ENCODE measurements at places on chromosomes 2 and 18. TPM values are rescaled to one million over a fixed set of nuclear protein-coding genes. Genes with fewer than 3 reads are reported as not detected.

DNA sequence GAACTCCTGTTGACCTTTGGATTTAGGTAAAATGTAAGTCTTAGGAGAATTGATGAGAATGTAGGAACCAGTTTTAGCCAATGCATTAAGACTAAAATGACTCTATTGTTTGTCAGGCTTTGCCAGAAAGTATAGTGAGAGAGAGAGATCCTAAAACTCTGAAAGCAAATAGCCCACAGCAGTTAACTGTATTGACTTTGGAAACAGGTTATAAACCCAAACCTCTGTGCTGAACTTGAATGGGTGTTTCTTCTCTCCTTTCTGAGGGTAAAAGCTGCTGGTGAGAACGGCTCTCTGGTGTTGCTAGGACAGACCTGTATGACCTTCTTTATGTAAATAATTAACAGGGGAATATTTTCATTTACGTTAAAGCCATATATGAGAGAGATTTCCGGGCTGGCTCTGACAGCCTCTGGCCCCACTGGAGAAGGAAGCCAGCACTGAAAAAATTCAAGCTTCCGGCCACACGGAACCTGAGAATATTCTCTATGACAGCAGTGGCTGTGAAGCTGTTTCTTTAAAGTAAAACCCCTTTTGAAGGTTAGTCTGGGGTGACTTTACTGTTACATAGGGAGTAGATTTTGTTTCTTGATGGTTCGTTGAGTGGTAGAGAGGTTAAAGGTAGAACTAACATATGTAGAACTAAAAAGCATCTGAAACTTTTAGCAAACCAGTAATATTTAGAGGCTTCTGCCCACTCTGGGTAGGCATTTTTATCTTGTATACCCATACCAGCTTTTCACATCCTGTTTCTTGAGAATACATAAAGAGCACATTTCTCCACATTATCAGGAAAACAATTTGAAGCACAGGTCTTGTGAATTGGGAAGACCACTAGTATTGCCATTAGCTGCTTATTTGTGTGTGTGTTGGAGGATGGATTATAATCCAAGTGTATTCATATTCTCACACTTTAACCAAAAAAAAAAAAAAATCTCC, 123.8 kb downstream of the SPTBN1 start:
- no peak for ATAC-seq

Gene FZD7
- total RNA-seq = 2.8 TPM

DNA sequence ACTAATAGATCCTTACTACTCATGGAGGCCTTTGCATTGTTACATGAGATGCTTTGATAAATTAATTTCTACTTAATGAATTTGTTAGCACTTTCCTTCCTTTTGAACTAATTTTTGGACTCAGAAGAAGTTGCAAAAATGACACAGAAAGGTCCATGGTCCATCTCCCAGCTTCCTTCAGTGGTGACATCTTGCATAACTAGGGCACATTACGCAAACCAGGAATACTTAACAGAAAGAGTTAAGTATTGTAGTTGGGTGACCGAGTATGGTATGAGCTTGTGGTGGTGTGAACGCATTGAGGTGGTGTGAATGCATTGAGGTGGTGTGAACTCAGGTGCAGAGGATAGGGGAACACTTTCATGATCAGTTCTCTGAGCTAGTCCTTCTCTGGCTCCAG, 151.1 kb upstream of the TWIST2 start:
- ATAC-seq = no peak

GRCh38 chr2:46806526-46806925, 109.1 kb downstream of the MCFD2 start:
- ATAC-seq = no peak

DNA sequence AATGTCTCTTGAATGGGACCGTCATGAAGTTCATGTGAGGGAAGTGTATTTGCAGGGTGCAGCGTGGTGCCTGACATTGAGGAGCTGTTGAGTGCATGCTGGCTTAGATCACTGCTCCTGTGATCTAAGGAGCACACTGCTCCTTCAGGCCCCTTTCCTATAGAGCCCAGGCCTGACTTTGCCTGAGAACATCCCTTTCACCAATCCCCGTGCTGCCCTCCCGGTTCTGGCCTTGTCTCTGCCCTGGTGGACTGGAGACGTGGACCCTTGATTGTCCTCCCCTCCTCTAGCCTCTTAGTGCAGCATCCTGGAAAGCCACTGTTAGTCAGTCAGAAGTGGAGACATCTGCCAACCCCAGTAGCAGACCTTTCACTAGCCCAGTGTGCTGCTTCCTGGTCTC, 323.6 kb upstream of the HS6ST1 start:
- ATAC-seq = no peak

- no peak for ATAC-seq
Measured at GRCh38 chr2:46009315-46009714, 287.9 kb upstream of the EPAS1 start.

GRCh38 chr2:128258218-128258617, 60.5 kb downstream of the HS6ST1 start:
- ATAC-seq = no peak

DNA sequence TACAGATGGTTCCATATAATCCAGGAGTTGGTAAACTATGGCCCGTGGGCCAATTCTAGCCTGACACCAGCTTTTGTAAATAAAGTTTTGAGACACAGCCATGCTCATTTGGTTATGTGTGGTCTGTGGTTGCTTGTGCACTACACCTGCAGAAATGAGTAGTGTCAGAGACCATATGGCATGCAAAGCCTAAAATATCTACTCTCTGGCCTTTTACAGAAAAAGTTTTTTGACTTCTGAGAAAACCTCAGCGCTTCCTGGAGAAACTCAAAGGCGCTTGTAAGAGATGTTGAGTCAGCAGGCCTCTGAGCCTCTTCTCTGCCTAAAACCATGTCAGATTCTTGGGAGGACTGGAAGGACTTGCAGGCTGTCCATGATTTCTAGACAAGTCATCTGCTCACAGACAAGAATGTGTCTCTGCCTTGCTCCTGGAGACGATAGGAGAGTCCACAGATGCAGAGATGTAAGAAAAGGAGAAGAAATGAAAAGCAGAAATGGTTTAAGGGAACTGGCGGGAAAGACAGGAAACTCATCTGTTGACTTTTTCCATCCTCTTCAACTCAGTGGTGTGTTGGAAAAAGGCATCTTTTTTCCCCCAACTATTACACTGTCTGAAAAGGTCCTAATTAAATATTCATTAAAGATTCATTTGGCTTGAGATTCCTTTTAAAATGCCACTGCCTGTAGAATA, 5.2 kb downstream of the TTC39C start:
- ATAC-seq = no peak

GRCh38 chr18:79275992-79276391, 119.7 kb upstream of the NFATC1 start:
- peak; percentile 33 for ATAC-seq

DNA sequence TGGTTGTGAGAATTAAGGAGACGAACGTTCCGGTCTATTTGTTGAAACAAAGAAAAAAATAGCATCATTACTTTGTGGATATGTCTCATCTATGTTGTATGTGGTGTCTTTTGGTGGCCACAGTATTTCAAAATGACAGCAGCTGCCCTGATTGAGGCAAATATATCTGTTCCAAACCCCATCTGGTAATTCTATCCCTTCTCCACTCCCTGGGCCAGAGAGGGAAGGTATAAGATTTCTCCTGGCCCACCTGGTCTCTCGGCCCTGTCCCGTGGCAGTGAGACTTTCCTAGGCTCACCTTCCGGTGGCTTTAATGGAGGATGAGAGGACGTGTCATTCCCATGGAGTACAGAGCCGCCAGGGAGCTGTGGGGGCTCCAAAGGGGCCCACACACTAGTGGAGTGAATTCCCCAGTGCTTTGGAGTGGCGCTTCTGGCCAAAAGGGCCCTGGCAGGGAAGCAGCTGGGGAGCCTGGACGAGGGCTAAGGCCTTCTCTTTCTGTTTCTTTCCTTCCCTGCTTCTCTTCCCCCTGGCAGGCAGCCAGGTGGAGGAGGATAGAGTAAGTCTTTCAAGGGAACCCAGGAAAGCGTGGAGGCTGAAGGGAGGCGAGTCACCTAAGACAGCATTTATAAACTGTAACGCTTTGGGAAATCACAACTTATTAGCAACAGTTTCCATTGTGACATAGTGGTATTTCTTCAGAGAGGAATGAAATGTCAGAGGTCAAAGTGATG, 5.6 kb downstream of the FOSL2 start:
- ATAC-seq = no peak

DNA sequence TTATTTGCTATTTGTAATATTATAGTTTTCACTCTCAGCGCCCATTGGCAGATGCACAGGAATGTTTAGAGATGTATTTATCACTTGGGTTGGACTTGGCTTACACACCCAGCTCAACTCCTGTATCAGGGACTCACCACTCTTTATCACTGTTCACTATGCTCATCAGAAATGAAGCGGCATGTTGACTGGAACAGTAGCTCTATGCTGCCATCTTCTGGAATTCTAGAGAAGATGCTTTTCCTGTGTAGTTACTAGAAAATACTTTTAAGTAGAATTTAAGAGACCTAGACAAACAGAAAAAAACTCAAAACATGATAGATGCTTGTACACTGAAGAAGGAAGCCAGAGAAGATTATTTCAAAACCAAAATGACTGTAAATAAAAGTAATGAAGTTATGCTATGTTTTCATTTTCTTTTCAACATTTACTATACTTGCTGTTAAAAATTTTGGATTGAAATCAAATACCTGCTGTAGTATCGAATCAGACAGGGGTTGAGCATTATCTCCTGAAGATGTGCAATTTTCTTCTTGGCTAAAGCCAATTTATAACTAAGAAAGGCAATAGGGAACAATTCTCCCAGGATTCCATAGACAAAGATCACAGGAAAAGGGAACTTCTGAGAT, 47.4 kb upstream of the NXPH2 start:
- peak; percentile 77 for ATAC-seq

- peak; percentile 12 for ATAC-seq
Measured at GRCh38 chr18:75297731-75298130, 87.1 kb downstream of the TSHZ1 start.

- no peak for ATAC-seq
Measured at GRCh38 chr18:23494992-23495391, 8.3 kb upstream of the RMC1 start.

Gene GPAT2
- 0.27 TPM for total RNA-seq

DNA sequence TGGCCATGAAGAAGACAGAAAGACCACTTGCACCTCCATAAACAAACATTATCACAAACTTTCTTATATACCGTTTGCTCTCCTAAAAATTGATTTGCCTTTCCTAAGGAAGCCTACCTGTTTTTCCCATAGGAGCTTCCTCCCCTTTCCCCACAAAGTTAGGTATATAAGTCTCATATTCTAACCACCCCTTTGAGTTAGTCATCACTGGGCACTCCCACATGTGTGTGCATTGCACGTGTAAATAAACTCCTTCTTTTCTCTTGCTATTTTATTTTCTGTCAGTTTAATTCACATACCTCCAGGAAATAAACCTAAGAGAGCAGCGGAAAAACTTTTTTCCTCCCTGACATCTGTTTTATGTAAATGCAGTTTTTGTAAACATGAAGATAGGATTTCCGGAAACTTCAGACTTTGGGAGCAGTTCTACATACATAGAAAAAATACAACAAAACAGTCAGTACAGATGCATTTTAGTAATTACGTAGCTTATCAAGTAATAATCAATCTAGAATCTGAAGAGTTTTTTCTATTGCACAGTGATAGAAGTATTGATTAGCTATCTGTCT, 46.6 kb downstream of the PLCL1 start:
- ATAC-seq = no peak

DNA sequence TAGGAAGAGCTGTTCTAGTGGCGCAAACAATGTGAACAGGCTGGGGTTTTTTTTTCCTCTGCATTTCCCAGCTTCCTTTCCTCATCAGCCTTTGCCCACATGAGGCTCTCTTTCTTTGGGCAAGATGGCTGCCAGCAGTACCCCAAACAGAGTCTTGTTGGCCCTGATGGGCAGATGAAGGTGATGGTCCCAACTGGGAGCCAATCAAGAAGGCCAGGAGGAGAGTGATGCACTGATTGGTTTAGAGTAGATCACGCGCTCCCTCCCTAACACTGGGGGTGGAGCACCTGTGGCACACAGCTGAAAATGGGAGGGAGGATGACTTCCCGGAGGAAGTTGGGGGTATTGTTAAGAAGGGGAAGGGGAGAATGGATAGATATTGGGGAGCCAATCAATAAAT, 96.3 kb upstream of the FZD7 start:
- ATAC-seq = no peak

DNA sequence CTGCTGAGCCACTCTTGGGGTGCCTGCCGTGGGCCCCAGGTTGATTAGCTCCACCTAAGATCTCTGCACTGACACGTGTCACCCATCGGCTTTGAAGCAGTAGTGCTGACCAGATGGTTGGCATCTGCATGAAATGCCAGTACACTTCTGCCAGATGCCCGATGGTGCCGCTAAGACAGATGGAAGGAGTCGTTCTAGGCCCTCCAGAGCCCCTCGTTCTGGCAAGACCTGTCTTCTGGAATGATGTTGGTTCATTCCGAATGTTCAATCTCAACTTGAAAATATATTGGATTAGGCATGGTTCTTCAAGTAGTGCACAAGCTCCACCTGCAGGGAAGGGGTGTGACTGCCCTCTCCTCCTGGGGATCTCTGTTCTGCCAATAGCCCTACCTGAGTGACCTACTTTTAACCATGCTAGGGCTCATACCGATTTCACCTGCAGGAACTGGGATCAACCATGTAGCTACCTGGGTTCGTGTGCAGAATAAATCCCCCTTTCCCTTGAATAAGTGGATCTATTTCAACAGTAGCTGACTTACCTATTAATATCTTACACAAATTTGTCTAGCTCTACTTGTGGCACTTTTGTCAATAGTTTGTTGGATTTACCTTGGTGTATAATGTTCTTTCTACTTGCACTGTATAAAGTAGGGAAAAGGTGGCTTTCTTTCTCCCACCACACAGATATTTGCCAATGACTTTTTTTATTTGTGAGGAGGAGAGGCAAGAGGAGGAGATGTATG, 342.6 kb downstream of the CTNNA2 start:
- ATAC-seq = peak; percentile 72

DNA sequence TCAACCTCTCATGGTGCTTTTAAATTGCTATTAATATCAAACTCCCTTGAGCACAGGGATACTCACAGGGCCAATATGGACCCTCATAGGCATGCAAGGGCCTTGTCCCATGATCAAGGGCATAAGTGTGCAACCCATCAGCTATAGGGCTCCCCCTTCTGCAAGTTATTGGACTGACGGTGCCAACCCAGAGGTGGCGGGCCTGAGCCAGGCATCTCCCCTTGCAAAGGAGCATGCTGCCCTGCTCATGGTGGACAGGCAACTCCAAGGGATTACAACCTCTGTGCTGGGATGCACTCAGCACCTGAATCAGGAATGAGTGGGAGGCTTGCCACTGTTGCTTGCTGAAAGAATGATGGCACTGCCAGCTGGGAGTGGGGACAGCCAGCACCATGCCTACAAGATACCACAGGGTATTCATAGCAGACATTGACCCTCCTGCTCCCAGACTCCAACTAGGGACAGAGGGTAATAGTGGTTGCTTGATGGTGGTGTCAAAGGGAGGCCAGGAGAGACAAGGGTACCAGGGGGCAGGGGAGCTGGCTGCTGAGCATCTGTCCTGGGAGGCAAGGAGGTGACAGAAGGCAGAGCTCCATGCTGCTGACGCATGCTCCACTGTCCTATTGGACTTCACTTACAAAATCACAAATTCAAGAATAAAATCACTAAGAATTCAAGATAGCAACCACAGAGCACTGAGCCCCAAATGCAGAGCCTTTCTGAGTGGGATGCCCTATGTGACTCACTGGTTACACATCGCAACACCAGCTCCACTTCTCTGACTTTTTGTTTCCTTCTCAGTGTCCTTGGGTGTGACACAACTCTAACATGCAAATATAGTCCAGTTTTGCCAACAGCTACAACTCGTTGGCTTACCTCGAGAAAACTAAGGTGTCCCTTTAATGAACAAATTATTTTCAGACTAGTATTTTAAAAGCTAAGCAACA, 157.1 kb upstream of the CCDC150 start:
- ATAC-seq = peak; percentile 45

GRCh38 chr2:241734467-241735208, at the start of gene D2HGDH:
Gene D2HGDH (plus strand): TSS chr2:241734630. CDS start chr2:241735225, 595 bp downstream.
- peak; percentile 83 for ATAC-seq

All from motor neuron (in vitro differentiated cells).